ENCODE measurements at places on chromosomes 3 and 15. TPM values are rescaled to one million over a fixed set of nuclear protein-coding genes. Genes with fewer than 3 reads are reported as not detected.

- peak; percentile 76 for DNase-seq
Observed at GRCh38 chr3:194989241-194989640, 281.7 kb downstream of the XXYLT1 start.

GRCh38 chr3:147351301-147351700 lies 55.0 kb downstream of the ZIC4 start:
- no peak for DNase-seq

- no peak for DNase-seq
Observed at GRCh38 chr15:34986771-34987480, 1.2 kb downstream of the ZNF770 start.

DNA sequence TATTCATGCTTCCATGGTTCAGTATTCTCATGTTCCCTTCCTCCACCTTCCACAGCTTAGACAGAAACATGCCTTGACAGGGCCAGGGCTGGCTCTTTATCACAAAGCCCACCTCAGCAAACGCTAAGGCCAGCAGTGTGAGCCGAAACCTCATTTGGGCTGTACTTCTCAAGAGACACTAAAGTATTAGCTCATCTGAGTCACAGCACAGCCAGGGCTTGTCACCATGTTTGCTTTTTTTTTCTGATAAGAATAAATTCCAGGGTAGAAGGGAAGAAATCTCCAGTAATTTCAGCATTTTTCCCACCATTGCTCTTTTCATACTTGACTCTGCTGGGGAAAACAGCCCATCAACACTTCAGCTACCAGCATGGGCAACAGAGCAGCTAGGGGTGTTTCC lies 95.4 kb downstream of the MYLK start:
- no peak for DNase-seq

DNA sequence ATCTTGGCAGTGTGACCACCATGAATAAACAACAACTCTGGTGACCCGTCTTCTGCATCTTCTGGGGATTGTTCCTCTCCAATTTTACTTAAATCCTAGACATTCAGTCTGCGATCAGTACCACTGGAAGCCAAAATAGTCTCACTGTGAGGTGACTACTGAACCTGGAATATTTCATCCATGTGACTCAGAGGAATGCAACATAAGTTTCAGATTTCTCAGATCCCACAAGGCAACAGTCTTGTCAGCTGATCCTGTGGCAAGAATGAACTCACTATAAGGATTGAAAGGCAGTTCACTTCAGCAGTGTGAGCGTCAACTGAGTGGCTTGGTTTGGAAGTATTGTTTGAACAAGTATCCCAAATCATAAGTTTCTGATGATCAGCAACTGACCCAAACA lies 13.2 kb downstream of the NSUN3 start:
- DNase-seq, result no peak

Gene ANO10
- total RNA-seq, result 29.0 TPM

All from vagina (tissue), 2 donors.